ENCODE measurements at places on chromosomes 13 and 19.

DNA sequence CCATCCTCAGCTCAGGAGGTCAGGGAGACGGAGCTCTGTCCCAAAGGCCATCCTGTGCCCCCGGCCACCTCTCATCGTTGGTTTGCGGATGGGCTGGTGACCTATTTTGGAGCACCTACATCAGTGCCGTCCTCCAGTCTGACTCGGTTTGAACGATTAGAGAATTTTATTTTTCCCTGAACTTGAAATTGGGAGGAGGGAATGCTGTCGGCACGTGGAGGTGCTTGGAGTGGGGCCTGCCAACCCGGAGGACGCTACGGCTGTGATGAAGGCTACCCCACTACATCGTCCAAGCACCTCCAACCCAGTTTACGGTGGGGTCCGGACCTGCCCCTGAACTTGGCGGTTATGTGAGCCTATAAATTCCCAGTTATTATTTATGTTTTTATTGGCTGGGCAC lies 3.0 kb upstream of the ZNF554 start:
- no peak for DNase-seq

GRCh38 chr19:56491399-56491798 lies 14.3 kb upstream of the ZNF667 start:
- DNase-seq = no peak

GRCh38 chr19:13029893-13030292 lies 34.6 kb downstream of the NFIX start:
- peak; percentile 24 for DNase-seq

DNA sequence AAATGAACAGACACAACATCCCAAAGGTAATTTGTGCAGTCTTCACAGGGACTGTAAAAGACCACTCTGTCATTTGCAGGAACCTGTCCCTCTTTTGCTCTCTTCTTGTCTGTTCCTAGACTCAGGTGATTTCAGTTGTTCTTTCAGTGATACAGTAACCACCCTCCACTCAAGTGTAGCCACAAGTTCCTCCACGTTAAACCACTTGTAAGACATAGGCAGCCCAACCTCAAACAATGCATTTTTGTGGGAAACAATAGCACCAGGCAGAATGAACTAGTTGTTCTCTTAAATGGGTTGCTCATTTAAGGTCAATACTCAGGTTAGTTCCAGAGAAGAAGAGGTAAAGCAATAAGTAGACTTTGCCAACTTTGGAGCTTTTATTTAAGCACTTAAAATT lies 359.4 kb downstream of the MZT1 start:
- no peak for DNase-seq

DNA sequence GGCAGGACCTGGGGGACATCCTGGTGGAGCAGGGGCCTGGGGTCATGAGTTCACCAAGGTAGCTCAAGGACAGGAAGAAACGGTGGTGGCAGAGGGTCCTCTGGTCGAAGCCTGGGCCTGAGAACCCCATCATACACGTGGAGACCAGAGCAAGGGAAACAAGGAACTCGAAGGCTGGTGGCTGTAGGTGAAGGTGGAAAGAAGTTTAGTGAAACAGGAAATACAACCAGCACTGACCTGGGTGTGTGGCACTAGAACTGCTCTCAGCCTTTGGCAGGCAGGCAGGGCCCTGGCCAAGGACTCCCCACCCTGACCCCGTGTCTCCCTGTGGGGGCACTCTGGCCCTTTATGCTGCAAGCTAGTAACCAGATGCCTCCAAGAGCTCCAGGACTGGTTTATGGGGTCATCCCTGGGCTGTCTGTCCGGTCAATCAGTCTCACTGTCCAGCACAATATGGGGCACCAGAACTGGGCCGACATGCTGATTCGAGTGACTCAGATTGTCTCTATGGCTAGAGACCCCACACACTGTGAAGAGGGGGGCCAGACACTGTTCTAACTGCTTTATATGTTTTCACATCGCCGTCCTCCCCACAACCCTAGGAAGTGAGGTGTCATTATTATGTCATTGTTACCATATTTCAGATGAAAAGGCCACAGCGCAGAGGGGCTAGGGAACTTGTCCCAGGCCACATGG lies 3.8 kb downstream of the COX6B2 start:
- no peak for DNase-seq

DNA sequence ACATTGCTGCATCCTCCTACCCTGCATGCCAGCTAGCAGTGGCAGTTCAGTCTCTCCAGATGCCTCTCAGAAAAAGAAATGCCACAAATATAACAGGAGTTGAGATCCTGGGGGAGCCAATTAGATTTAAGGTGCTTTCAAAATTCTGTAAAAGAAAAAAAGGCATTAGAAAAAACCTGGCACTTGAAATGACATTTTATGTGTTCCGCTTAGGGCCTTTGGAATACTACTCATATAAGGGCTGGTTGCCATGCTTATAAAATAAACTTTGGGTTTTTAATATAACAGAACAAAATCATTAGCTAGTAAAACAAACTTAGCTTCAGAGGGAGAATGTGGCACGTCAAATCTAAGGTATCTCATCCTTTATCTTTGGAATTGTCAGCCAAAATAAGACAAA lies 104.1 kb downstream of the ENOX1 start:
- DNase-seq = no peak

DNA sequence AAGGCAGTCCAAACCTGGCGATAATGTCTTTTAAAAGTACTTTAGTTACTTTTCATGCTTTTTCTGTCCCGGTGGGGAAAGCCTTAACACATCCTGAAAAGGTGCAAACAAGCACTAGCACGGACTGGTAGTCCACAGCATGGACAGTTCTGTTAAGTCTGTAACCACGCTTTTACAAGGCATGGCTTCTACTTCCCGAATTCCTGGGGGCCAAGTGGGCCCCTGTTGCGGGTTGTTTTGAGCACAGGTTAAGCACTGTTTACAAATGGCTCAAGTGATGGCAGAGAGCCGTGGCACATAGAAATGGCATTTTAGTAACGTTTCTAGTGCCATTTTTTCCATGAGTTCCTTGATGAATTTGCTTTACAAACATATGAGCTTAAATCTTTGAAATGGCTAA lies 37.6 kb downstream of the ZNF493 start:
- no peak for DNase-seq

DNA sequence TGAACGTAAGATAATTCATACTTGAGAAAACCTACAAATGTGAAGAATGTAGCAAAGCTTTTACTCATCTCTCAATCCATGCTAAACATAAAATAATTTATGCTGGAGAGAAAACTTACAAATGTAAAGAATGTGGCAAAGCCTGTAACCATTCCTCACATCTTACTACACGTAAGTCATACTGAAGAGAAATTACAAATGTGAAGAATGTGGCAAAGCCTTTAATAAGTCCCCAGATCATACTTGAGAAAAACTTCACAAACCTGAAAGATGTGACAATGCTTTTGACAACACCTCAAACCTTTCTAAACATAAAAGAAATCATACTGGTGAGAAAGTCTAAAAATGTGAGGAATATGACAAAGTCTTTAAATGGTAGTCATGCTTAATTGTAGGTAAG lies 89.4 kb downstream of the ZNF675 start:
- no peak for DNase-seq

- DNase-seq = no peak
These were observed 52.4 kb upstream of the HTR2A start for GRCh38 chr13:46949211-46949610.

- DNase-seq = no peak
These were observed 945.5 kb upstream of the SLC10A2 start for GRCh38 chr13:104011505-104012241.

- peak; percentile 6 for DNase-seq
These were observed 181.9 kb downstream of the NDFIP2 start for GRCh38 chr13:79662882-79663281.

GRCh38 chr19:36032251-36033104 lies at the start of gene CLIP3:
Gene CLIP3, minus strand, starts transcription at chr19:36032873. Its CDS starts 516 bp downstream, at chr19:36032357.
- DNase-seq = peak; percentile 83

- DNase-seq = no peak
These were observed 5.4 kb upstream of the CDC37 start for GRCh38 chr19:10408511-10409283.

GRCh38 chr13:87669379-87669978 lies 1.7 kb upstream of the SLITRK5 start:
- no peak for DNase-seq

Measured in EH (cell line).